ENCODE measurements at places on chromosomes 3 and 15.
A peak's percentile ranks its signal among the peaks of the same experiment; 100 is the strongest.

DNA sequence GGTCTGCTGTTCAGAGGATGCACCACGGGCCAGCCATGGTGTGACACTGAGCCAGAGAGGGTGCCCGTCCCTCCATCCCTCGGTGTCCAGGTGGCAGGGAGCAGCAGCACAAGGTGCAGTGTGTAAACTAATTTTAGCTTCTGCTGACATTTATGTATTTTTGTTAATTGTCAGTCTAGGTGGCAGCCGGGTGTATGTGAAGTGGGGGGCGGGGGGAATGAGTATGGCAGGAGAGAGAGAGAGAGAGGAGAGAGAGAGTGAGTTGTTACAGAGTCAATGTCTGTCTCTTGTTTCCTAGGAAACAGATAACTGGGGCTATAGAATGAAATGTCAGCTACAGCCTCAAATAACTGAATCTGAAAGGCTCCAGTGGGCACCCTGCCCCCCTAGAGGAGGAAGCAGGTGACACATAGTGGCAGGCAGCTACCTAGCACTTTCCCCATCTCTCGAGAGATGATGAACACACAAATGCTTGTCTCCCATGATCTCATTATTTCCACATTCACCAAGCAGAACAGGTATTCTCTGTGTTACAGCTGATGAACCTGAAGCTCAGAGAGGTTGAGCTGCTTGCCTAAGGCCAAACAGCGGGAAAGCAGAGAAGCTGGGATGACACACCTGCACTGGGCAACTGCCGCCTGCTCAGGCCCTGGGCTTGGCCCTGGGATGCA is 24.7 kb downstream of the RASGRF1 start:
- no peak for DNase-seq

GRCh38 chr3:171375666-171376595 is 84.3 kb downstream of the TNIK start:
- DNase-seq, result peak; percentile 50

DNA sequence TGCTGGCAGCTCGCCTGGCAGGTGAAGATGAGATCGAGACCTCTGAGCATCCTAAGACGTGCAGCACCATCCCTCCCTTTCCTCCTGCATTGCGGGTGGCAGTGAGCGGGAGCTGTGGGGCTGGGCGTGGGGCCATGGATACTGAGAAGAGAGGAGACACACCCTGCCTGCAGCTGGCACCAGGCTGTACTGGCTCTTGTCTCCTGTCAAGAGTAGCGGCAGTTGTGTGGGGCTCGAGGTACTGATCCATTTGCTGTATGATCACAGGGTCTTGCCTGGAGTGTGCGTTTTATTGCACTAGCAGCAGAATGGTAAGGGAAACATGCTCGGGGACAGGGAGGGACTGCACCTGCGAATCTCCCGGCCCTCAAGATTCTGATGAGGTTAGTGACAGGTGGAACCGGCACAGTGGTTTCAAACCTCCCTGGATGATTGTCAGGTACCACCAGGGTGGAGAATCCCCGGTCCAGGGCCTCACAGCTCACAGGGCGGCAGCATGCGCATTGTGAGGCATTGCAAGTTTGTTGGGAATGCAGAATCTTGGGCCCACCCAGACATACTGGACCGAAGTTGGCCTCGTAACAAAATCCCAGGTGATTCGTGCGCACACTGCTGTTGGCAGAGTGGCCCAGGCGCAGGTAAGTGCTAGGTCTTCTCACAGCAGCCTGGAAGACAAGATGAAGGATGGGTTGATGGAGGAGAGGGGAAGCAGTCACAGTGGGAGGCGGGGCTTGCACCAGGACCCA is 14.1 kb downstream of the SYNM start:
- DNase-seq, result no peak

- DNase-seq, result no peak
These were observed 24.2 kb downstream of the LOXL1 start for GRCh38 chr15:73950479-73950830.

- DNase-seq, result no peak
These were observed 18.1 kb downstream of the DNAJC13 start for GRCh38 chr3:132435224-132435910.

DNA sequence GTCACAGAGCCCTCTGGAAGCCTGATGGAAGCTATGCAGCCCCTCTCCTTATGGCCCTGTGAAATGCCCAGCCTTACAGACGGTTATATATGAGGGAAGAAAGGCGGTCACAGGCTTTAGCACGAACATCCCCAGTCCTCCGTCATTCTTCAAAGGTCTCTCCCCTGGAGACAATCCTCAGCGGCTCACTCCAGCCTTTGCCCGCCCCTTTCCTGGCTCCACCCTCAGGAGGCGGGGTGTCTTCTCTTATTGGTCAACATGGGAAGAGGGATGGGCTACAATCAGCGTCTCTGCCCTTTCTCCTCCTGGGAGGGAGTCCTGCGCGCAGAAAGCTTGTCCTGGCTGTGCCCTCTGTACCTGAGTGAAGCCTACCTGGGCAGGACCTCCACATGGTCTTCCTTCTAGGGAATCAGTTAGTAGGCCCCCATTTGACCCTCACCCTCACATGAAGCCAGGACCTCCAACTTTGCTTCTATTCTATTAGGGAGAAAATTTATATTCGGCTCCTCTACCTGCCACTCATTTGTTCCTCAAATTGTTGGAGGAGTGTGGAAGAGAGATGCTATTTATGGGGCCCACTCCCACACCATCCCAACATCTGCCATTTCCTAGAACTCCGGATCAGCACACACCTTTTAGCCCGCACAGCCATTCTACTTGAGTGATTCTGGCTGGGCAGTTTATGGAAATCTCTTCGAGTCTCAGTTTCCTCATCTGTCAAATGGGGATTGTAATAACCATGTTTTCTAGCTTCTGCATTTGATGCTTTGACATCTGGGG is 112.9 kb upstream of the SLC6A11 start:
- no peak for DNase-seq

DNA sequence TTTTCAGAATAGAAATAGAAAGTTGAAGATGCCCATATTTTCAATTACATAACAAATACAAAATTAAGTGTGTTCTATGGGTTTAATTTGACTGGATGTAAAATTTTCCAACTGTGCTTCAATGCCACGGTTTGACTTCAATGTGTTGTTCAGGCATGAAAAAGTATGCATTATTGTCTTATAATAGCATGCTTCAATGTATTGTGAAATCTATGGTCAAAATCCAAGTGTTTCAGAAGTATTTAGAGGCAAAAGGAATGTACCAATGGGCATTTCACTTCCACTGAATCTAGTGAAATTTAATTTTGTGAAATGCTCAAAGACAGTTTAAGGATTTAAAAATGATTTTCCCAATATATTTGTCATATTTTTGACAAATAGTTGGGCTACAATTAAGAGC is 16.0 kb downstream of the NEK10 start:
- no peak for DNase-seq

DNA sequence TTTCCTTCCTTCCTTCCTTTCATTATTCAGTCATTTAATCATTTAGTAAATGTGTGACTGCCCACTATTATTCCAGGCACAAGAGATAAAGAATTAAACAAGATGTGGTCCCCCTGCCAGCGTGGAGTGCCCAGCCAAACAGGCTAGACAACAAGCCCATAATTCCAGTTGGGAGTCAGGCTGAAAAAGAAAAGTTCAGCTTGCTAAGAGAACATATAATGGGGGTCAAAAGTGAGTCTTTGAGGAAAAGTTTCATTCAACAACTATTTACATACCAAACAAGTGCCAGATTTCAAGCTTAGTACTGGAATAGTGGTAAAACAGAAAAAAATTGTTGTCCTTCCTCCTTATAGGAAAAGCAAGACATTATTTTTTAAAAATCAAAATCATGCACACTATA is 523.7 kb downstream of the TAFA4 start:
- no peak for DNase-seq

- no peak for DNase-seq
These were observed 1.4 kb upstream of the RAD18 start for GRCh38 chr3:8964436-8965370.

- DNase-seq, result no peak
These were observed 17.8 kb downstream of the SMAD3 start for GRCh38 chr15:67083135-67083762.

- no peak for DNase-seq
These were observed 86.8 kb downstream of the BDH1 start for GRCh38 chr3:197468866-197469382.

- DNase-seq, result no peak
These were observed 1081.1 kb downstream of the NAALADL2 start for GRCh38 chr3:175940243-175940642.

DNA sequence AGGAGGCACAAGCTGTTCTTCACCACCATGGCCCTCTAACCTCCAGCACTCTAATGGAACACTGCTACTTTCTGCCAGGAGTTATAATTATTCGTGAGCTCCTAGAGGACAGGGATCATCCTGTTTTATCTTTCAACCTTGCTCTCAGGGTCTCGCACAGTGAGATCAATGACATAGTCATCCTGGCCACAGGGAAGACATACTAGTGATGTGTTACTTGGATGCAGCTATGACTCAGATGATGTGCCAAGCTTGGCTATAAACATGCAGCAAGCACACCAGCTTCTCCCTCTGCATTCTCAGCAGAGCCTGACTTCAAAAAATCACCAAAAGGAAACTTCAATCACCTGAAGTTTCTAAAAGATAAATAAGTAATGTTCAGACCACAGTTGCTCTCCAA is 203.8 kb upstream of the HES1 start:
- DNase-seq, result no peak

- DNase-seq, result no peak
These were observed 158.4 kb upstream of the NAALADL2 start for GRCh38 chr3:174700736-174701135.

DNA sequence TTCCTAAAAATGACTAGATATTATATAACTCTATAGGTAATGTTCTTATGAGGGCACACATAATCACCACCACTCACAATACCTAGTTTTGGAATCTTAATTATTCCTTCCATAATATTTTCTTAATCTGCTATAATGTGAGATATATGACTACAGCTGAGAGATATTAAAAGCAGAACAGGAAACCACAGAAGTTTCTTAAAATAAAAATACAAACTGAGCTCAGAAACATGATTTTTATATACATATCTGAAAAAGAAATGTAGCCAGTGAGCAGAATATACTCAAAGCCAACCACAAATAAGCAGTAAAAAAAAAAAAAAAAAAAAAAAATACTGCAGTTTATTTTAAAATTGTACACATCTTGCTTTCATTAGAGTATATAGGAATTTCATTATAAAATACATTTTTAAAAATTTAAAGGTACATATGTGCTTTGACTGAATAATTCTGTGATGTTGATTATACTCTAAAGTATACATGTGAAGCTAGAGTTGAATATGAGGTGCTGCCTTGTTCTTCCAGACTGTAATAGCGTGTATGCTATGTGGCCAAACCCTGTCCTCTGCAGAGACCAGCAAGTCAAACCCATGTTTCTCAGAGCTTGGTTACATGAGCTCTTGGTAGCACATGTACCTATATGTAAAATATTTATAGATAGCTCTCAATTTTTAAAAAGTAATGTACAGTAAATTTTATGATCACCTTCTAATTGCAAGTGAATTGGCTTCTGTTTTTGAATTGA is 175.0 kb downstream of the UBE2E2 start:
- DNase-seq, result no peak

GRCh38 chr3:148173851-148174250 is 523.9 kb upstream of the AGTR1 start:
- no peak for DNase-seq

- no peak for DNase-seq
These were observed 703.2 kb upstream of the CCDC54 start for GRCh38 chr3:106673926-106674569.

DNA sequence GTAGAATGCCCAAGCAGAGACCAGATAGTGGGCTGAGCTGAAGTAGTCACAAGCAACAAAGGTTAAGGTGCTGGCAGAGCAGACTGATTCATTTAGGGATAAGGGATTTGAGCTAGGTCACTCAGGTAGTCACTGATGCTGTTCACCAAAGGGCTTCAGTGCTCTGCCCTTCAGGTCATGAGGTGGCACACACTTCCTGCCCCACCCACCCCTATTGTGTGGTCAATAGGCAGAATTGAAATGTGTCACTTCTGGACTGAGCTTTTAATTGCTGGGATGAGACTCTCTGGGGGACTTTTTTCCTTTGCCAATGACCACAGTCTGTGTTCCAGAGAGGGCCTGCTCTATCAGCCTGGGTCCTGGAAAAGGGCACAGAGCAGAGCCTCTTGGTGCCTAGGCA is 2.9 kb upstream of the DIS3L start:
- no peak for DNase-seq

DNA sequence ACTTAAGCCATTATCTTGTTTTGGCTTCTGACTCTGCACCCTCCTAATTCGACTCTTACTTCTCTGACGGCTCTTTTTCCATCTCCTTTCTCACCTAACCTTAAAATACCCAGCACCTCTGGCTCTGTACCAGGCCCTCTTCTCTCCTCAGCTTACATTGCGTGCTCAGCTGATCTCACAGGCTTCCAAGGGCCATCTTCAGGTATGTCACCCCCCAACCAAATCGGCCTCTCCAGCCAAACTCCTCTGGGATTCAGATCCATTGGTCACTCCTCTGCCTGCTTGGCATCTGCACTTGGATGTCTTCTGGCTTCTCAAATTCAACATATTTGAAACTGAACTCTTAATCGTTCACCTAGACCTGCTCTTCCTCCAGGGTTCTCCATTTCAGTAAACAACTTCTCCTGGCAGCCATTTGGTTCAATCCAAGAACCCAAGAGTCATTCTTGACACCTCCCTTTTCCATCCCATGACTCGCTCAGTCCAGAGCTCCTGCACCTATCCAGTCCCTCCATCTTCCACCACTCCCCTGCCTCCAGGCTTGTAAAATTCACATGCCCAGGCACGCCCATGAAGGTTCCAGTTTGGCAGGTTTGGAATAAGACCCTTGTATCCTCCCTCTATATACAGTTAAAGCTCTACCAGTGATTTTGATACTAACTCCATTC is 35.2 kb upstream of the SLC41A3 start:
- DNase-seq, result no peak

- no peak for DNase-seq
These were observed 857.3 kb downstream of the NAALADL2 start for GRCh38 chr3:175716446-175716845.

- no peak for DNase-seq
These were observed 159.2 kb upstream of the SLC24A5 start for GRCh38 chr15:47961401-47962090.

DNA sequence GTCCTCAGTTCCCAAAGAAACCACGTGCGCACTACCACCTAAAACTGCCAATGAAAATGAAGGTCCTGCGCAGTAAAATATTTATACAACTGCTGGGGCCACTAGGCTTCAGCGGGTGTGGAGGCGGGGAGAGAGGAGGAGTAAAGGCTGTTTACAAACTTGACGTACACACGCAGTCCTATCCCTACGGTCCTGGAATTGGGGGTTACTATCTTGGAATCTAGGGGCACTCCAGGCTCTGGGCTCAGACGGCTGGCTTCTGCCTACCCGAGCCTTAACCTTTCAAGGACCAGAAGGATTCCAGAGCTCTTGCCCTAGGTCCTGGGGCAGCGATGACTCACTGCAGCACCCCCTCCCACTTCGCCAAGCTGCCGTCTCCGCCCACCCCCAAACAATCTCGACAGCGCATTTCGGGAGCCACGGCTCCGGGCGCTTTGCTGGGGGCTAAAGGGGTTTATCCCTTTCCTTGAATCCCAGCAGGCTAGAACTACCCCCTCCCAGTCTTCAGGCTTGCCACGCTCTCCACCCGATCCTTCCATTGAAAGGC is 3.0 kb downstream of the ADAMTS9 start:
- DNase-seq, result peak; percentile 53

- DNase-seq, result no peak
These were observed 21.2 kb downstream of the NR1D2 start for GRCh38 chr3:23966328-23966727.

- DNase-seq, result no peak
These were observed 8.3 kb downstream of the MAPKBP1 start for GRCh38 chr15:41782371-41783282.
